ENCODE measurements at places on chromosomes 7 and 10.

GRCh38 chr10:29950391-29950790 lies 109.0 kb downstream of the JCAD start:
- DNase-seq = no peak

DNA sequence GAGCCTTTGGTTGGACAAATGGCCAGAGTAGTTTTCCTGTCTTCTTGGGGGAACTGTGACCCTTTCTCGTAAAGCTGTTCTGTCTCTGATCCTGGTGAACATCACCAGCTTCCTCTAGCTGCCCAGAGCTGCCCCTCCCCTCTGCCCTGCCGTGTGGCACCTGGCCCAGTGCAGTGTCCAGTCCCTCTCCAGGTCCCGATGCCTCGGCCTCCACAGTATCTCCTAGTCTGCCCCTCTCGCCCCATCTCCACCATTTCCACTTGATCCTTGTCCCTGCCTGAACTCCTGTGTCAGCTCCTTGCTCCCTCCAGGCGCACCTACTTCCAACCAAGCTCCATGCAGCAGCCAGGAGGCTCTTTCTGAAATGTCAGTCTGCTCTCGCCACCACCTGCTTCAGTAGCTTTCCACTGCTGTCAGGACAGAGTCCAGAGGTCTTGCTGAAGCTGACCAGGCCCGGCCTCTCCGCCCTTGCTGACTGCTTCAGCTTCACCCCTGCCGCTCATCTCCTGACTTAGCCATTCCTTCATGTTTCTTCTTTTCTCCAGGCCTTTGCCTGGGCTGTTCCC lies 133.6 kb downstream of the GRK5 start:
- no peak for DNase-seq

DNA sequence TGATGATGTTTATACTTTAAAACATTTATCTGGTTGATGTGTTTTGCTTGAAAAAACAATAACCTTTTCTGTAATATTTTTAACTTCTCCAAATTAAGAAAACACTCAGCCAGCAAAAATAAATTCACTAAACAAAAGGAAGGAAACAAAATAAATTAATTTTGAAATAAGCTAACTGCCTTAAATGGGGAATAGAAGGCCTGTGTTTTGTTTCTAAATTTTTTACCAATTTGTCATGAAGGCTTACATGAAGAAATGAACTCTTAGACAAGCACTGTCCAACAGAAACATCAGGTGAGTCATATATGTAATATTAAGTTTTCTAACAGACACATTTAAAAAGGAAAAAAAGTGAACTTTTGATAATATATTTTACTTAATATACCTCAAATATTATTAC lies 68.5 kb downstream of the LRRN3 start:
- DNase-seq = no peak

DNA sequence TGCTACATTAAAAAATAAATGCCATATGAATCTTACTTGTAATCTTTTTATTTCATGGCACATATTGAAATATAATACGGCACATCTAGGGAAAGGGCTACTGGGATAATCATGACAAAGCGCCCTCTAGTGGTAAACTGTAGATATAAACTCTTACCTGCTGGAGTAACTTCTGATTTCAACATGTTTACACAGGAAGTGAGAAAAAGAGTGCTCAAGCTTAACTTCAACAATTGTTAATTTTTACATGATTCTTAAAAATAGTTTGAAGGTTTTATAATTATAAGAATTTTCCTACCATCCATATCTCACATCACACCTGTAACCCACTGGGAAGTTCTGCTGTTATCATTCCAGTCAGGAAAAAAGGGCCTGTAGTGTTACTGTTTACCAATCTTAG lies 2.0 kb upstream of the HEPACAM2 start:
- DNase-seq = no peak

DNA sequence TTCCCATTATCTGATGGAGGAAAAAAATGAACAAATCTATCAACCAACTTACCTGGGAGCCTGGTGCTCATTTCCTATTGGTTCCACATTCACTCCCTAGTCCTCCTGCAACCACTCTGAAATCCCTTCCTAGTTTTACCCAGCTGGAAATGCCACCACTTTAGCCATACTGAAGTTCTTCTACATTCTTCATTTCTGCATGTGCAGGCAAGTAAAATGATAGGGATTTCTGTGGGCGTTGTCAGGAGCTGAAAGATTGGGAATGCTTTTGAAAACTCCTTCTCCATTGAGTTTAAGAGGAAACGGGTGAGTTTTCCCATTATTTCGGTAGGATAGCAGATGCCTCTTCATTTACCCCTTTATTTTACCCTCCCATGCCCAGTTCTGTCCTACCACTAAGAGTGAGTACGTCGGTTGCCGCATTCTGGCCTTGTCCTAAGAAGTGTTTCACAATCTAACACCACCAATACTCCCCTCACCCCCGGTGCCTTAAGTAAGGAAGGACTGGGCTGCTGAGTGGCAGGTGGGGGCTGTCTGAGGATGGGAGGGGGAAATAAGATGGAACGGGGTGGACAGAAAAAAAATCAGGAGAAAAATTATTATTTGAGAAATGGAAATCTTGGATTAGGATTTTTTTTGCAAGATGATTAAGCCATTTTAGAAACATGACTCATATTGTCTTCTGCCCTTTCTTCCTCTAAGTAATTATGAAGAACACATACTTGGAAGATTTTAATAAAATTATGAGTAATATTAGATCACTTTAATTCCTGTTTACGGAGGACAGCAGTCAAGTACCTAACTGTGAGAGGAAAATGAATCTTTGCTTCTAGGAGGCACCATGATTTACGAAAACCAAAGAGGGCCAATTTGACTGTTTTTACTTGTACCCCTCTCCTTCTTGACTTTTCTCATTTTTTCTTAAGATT lies 13.2 kb upstream of the TAS2R60 start:
- DNase-seq = no peak

GRCh38 chr7:44963364-44964290 lies 15.2 kb downstream of the MYO1G start:
- peak; percentile 5 for DNase-seq

- no peak for DNase-seq
These were observed 37.9 kb downstream of the SORCS1 start for GRCh38 chr10:107126512-107127065.

GRCh38 chr7:79749856-79750255 lies 296.4 kb upstream of the MAGI2 start:
- no peak for DNase-seq

- DNase-seq = no peak
These were observed 143.6 kb downstream of the AGMO start for GRCh38 chr7:15418264-15418663.

GRCh38 chr7:95910341-95910740 lies 138.0 kb downstream of the DYNC1I1 start:
- DNase-seq = no peak

DNA sequence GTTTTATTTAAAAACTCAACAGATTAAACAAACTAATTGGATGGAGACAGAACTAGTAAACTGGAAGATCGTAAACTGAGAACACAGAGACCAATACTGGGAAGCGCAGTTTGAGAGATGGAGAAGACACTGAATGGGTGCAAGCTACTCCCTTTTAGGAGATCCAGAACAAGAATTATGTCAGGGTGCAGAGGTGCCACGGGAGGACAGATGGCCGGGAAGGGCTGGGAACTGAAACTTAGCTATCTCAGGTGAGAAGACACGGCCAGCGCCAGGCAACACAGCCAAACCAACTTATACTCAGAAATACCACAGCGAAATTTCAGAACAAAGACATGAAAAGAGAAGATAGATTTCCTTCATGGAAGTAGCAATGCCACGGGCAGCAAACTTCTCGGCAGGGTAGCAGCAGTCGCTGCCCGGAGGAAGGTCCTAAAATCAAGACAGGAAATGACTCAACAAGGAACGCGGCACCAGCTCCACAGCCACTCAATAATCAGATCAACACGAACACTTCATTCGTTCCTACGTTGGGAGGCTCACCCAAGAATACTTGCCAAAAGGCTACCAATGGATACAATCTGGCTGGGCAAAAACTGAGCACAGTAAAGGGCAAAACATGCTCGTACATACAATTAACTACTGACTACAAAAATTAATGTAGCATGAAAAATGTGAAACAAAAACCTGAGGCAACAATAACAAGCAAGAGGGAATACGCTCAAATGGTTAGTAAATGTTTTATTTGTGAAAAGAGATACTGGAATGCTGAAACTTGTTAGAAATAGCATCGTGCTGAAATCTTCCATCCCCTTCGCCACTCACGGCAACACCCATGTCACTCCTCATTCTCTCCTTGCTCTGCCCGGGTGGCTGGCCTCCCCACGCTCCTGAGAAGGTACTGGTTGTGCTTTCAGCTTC lies 2.2 kb upstream of the LRRC27 start:
- DNase-seq = peak; percentile 46

DNA sequence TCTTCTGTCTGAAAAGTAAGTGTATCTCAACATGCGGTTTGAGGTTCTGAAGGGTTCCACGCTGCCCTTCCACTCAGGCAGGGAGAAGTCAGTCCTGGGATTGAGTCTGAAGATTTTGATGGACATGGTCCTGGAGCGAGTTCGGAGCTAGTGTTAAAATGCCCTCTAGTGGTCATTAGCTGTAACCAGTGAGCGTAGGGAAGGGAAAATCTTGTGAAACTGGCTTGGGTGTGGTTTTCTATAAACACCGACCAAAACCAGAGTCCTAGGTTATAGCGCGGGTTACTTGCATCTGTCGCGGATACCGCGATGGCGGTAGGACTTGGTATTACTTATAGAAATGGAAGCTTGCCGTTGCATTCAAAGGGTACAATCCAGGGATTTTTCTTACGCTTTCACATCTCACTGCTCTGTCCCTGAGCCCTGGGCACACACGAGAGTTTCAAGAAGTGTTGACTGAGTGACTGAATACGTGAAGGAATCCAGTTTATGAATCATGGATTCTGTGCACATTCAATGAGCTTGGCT lies 348.2 kb upstream of the C7orf33 start:
- DNase-seq = no peak

DNA sequence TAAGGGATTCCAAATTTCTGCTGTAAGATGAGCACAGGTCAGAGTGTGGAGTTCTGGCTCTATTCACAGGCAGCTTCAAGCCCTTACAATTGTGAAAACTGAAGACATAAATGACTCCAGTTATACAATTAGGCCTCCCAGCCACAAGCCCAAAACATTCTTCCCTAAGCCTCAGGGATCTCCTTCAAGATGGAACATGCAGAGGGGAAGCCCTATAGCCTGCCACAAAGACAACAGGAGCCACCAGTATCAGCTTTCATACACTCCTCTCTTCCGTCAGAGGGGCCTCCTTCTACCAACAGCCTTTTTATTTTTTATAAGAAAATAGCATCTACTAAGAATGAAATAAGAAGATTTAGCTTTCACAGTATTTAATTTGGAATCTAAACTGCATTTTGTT lies 46.5 kb downstream of the DLD start:
- DNase-seq = no peak

DNA sequence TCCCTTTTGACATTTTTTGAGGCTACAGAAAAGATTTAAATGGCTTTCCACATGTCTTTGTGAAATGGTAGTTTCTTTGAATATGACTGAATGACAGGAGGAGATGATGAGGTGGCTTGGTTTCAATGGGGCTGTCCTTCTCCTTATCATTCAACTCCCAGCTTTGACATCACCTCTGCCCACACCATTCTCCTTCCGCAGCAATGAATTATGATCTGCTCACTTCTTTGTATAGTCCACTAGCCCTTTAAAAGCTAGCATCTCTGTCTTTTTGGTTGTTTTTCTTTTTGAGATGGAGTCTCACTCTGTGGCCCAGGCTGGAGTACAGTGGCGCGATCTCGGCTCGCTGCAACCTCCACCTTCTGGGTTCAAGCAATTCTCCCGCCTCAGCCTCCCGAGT lies 31.7 kb downstream of the DCLRE1A start:
- no peak for DNase-seq

GRCh38 chr7:27051451-27051850 lies 44.3 kb downstream of the HOXA1 start:
- DNase-seq = no peak

DNA sequence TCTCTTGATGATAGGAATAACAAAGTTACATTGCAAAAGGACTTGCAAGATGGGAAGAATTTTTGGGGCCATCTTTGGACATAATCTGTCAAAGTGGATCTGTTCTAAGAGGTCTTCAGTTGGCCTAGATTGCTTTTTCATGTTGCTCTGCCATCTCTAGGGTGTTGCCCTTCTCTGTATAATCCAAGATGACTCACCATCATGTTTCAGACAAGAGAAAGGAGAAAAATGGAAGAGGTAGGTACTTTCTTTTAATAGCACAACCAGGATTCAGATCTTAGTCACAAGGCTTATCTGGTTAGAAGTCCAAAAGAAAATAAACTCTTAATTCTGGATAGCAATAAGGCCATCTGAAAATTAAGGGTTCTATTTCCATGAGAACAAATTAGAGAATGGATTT lies 38.7 kb upstream of the FOXP2 start:
- DNase-seq = no peak

DNA sequence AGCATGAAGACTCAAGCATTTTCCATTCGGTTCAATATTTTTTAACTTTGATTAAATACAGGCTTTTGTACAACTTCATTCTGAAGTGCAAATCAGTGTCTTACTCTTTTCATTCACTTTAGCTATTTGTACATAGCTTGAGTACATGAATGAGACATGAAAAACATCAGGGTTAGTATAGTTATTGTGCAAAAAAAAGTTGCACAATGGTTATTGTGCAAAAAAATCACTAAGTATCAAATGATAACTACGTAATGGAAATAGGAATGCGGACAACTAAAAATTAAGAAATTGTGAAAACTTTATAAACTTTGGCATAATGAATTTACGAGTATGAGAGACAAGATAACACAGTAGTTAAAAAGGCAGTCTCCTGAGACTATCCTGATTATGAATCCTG lies 442.9 kb downstream of the ARL4A start:
- DNase-seq = no peak

DNA sequence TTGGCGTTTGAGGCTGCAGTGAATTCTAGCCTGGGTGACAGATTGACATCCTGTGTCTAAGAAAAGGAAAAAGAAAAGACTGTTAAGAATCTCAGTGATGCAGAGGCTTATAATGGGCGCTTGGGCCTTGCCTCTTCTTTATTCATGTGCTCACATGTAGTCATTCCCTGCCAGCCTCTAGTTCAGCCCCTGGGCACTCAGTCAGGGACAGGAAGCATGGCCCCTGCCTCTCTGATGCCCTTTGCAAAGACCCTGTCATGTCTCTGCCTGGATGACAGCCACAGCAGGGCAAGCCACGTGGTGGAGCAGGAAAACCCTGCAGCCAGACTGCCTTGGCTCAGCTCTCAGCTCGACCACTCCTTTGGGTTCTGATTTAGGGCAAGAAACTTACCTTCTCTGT lies 368.9 kb downstream of the RPS24 start:
- no peak for DNase-seq

GRCh38 chr10:16195178-16195769 lies 241.5 kb upstream of the PTER start:
- DNase-seq = no peak

- peak; percentile 26 for DNase-seq
These were observed 69.8 kb upstream of the BAIAP2L1 start for GRCh38 chr7:98470485-98471240.

DNA sequence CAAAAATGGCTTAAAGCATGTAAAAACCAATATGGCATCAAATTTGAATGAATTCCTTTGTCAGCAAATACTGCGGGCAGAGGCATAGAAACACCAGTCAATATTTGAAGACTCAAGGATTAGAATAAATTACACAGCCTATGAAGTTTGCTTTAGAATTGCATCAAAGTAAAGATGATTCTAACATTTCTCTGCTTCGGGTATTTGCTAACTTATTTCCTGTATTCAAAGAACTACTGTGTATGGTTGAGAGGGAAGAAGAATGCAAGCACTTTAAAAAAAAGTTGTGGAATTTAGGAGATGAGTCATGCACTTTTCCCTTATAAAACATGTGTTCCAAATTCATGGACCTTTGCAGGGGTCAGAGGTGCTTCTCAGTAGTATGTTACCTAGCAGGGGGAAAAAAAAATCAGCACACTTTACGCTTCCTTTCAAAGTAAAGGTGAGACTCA lies 90.1 kb downstream of the PIP4K2A start:
- DNase-seq = no peak

All from stimulated activated CD4-positive, alpha-beta T cell treated with anti-CD3 and anti-CD28 coated beads, Interleukin-1b, Interleukin-23, amount 100 ng/mL, for 48 hours (primary cell).